Stimulated activated CD4-positive, alpha-beta T cell treated with anti-CD3 and anti-CD28 coated beads, Interleukin-1b, Interleukin-23, amount 100 ng/mL, for 1 hour (primary cell): ENCODE measurements at places on chromosomes 11 and 22.

GRCh38 chr11:46541593-46542371 is 52.0 kb downstream of the AMBRA1 start:
- no peak for DNase-seq

GRCh38 chr22:47457021-47457420 is 694.6 kb downstream of the TBC1D22A start:
- no peak for DNase-seq

DNA sequence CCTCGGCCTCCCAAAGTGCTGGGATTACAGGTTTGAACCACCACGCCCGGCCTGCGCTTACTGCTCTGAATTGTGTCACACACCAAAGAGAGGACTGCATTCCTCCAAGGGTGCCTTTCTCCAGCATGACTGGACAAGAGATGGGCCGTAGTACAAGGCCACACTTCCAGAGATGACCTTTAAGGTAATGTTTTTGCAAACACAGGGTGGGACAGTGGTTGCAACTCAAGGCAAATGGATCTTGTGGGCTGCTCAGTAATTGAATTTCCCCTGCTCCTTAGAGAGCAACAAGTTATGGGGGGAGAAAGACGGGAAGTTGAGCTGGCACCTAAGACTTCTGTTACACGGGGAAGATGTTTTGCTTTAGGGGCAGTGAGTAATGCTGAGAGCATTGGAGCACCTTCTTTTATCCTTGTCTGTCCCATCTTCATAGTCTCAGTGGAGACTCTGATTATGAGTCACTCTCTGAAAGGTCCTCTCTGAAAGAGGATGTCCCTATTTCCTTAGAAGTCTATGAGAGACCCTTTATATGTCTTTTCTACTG is 66.3 kb downstream of the C11orf91 start:
- DNase-seq = no peak

- no peak for DNase-seq
These were observed 42.9 kb upstream of the TPBGL start for GRCh38 chr11:75197512-75198277.

DNA sequence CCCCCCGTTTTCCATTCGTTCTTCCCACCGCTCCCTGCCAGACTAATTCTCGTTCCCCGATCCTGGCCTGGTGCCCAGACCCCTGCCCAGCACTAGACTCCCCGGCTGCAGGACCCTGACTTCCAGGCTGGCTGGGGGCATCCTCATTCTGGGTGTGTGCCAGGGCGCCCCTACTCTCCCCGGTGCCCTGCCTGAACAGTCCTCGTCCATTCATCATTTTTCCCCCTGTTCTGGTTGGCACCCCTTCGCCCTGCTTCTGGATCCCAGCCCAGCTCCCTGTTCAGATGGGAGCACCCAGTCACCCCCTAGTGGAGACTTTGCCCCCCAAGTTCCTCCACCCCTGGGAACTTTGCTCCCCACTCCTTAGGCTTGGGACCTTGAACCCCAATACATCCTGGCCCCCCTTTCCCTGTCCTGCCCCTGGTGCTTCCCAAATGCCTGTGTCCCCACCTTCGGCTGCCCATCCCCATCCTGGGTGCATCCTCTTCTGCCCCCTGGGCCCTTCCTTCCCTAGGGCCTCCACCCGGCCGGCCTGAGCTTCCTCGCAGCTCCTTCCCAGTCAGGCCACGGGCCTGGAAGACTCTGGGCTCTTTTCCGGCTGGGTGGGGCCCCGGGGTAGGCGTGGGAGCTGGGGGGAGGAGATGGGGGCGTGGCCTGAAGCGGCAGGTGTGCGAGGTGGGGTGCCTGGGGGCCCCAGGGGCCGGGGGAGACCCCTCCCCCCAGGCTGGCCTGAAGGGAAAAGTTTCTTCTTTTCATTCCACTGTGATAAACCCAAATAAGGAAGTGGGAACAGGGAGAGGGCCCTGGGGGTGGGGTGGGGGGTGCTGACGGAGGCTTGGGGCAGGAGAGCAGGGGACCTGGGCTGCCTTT is 908 bp downstream of the PLCB3 start:
- no peak for DNase-seq

DNA sequence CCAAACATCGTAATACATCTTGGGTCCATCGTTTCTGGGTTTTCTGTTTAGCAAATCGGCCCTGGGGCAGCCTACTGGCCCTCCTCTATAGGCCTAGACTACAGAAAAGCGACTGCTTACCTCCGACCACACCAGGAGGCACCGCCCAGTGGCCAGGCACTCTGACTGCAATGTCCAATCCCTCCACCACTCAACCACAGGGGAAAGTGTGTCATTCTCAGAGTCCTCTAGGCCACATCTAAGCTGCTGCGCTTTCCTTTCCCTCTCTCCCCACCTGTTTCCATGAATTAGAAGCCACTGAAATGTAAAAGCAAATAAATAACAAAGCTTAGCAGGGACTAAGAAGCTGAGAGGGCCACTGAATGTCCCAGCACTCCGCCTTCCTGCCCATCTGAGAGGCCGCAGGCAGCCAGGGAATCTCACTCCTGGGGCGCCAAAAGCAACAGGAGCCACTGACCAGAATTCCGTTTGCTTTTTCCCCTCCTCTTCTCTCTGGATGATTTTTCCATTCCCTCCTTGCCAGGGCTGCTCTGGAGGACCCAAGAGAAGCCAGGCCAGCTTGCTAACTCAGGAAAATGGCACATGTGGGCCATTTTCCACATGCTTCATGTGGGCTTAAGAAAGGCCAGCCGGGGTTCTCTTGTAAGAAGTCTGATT is 50.1 kb upstream of the FLI1 start:
- no peak for DNase-seq

GRCh38 chr11:40129266-40129665 is 1330.2 kb downstream of the LRRC4C start:
- DNase-seq = no peak

DNA sequence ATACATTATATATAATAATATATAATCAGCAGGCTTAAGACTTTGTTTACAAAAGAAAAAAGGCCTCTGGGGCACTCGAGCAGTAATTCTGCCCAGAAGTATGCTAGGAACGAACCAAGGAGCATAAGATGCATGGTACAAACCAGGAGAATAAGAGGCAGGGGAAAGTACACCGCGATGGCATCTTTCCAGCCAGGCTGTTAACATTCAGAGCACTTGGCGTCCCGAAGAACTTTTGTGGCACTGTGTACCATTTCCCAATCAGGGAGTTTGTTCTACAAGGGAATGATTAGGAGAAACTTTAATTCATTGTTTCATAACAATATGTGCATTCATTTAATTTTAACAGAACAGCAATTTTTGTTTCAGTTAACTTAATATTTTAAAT is 125.1 kb downstream of the WT1 start:
- DNase-seq = no peak

DNA sequence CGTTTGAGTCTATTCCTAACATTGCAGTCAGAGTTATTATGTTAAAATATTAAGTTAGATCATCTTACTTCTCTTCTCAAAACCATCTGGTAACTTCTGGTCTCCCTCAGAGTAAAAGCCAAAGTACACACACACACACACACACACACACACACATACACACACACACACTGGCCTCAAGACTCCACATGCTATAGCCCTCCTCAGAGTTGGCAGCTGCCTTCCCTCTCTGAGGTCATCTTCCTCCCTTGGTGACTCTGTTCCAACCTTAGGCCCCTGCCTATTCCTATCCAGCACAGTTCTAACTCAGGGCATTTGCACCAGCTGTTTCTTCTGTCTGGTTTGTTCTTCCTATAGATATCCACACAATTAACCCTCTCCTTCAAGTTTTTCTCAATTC is 272.0 kb upstream of the SESN3 start:
- no peak for DNase-seq

DNA sequence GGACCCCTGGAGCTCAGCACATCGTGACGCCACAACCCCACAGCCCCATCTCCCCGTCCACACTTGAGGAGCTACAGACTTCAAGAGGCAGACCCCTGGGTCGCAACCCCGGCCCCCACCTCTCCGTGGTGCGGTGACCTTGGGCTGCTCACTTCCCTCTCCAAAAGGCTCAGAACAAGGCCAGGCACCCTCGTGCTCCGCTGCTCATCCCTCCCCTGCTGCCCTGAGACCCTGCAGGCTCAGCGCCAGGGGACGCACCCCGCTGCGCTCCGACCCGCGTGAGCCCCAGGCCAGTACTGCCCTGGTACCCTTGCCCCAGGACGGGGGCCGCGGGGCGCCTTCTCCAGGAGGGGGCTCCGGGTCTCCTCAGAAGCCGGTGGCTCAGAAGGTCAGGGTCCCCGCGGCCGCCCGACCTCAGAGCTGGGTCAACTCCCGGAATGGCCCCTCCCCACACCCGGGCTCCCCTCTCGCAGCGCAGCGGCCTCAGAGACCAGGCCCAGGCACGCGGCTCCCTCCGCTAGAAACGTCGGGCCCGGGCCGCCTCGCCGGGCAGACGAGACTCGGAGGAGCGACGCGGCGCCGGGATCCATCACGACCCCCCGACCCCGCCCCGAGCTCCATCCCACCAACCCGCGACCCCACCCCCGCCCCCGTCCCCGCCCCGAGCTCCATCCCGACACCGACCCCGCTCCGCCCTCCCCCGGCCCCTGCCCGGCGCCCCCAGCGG is 563 bp downstream of the GATD1 start:
- DNase-seq = no peak

DNA sequence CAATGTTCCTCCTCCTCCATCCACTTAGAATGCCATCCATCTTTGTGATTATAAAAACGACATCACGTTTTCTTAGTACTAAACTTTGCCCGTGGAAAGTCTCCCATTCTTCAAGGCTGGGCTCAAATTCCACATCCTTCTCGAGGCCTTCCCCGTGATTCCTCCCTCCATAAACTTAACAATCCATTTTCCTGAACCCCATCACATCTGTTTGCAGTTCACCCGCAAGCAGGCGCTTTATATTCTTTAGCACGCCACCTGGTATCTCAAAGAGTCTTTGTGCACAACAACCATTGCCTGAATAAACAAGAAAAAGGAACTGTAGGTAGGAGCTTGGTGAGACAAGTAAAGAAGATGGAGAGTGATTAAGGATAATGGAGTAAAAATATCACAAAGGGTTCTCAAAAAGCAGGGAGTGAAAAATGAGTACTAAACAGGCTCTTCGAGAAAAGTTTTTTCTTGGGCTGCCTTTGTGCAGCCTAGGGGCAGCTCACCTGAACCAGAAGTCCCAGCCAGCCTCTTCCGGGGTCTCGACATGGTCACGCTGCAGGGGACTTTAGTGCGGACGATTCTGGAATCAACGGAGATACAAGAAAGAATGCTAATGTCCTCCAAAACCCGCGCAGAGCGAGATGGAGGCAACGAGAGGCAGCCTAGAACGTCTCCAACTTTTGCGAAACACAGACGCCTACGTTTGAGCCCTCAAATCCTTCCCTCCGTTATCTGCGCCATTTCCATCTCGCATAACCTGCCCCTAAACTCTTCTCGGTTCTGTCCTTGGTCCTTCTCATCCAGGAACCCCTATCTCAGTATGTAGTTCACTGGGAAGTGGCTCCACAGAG is 585 bp downstream of the THYN1 start:
- DNase-seq = no peak

DNA sequence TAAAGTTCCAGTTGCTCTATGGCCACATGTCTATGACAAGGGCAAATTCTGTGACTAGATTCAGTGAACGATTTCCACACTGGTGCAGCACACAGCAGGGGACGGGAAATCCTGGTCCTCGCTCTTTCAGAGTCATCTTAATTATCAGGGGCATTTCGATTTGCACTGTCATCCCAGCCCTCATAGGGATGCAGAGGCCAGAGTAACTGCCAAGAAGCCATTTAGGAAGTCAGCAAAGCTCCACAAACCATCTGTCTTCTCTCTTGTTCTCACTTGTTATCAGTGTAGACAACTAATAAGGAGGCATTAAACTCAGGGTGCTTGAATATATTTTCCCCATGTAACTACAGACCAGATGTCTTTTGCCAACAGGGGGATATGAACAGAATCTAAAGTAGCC is 151.7 kb downstream of the STK33 start:
- no peak for DNase-seq

- no peak for DNase-seq
These were observed 85.6 kb upstream of the GRIA4 start for GRCh38 chr11:105524286-105524685.

GRCh38 chr22:46942799-46943785 is 180.6 kb downstream of the TBC1D22A start:
- no peak for DNase-seq

GRCh38 chr11:46513934-46514342 is 79.9 kb downstream of the AMBRA1 start:
- no peak for DNase-seq

- DNase-seq = no peak
These were observed 23.7 kb upstream of the MYO18B start for GRCh38 chr22:25718135-25718840.

DNA sequence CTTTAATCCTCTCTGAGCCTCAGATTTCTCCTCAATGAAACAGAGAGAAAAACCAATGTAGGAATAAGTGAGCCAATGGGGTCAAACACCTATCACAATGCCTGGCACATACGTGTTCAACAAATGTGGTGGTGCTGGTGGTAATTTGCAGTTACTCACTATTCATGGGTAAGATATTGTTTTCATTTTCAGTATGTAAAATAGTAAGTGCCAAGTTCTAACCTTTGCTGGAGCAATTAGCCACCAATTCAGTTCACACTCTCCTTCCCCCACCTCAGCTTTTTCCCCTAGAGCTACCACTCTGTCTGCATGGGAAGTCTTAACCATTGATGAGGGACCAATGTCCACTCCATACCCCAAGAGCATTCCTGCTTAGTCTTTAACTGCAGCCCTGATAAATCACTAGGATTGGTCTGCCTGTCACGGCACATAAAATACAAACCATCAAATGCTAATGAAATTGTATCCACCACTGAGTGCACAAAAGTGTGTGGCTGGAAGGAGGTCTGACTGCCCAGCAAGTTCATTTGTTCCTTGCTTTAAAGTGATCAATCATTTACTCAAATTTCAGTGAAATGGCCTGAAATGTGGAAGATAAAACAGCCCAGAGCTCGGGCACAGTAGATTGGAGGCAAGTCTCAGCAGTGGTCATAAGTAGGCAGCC is 187.4 kb upstream of the API5 start:
- no peak for DNase-seq

DNA sequence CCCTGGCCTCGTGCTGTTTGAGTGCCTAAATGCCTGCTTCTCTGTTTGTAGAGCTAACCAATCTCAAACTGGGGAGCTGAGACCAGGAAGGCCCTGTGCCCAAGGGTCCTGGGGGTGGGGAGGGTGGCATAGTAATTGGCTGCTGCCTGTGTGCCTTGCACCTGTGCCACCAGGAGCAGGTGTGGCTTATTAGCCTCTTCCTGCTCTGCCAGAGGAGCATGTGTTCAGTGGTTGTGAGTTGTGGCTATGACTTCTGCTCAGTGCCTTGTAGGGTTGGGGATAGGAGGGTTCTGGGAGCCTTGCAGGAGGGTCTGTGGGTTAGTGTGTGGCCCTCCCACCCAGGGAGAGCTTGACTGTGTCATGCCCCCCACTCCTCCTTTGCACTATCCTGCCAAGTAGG is 109.2 kb downstream of the ZBTB16 start:
- no peak for DNase-seq
